ENCODE measurements at places on chromosomes 2 and 18.
A peak's percentile ranks its signal among the peaks of the same experiment; 100 is the strongest.

- DNase-seq = no peak
These were observed 11.2 kb downstream of the CASP10 start for GRCh38 chr2:201194097-201194496.

- no peak for DNase-seq
These were observed 196.8 kb downstream of the LRRTM4 start for GRCh38 chr2:77325395-77325794.

DNA sequence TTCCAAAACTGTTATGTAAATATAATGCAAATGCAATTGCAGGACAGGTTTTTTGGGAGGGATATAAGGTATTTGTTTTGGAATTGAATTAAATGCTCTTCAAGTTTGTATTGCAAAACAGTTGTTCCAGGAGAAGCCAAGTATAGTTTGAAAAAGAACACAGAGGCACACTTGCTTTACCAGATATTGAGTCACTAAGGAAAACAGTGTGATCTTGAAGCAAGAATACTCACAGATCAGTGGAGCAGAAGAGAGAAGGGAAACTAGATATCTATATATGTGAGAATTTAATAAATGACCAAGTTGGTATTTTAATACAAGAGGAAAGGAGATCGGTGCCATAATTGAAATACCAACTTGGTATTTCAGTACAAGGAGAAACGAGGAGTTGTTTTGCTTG, 178.9 kb downstream of the CAPN13 start:
- no peak for DNase-seq

- no peak for DNase-seq
These were observed 24.4 kb upstream of the CHMP1B start for GRCh38 chr18:11826836-11827235.

DNA sequence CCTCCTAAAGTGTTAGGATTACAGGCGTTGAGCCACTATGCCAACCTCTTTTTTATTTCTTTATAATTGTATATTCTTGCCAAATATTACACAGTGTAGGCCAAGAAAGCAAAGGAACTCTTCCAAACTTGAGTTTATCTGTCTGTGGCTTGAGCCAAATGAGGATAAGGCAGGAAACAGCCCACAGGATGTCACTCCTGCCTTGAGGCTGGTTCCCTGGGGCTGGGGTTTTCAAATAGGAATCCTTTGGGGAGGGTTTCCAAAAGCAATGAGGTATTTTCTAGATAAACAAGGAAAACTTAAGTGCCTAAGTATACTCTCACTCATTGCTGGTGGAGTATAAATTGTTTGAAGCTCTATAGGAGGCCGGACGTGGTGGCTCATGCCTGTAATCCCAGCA, 56.4 kb downstream of the ADCY3 start:
- no peak for DNase-seq

DNA sequence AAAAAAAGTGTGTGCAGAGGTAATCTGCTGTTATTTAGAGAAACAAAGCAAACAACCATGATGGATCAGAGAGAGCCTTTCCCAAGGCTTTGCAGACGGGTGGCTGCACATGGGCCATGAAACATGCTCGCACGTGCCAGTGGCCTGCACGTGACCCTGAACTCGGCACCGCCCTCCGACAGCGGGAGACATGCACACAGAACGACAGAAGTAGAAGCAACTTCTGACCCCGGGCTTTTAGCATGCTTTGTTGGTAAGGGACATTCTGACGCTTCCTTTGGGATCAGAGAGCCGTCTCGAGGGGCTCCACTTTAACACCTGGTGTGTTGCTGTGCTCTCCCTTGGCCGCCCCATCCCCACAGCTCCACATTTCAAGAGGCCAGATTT, 112.5 kb downstream of the KCNF1 start:
- no peak for DNase-seq

DNA sequence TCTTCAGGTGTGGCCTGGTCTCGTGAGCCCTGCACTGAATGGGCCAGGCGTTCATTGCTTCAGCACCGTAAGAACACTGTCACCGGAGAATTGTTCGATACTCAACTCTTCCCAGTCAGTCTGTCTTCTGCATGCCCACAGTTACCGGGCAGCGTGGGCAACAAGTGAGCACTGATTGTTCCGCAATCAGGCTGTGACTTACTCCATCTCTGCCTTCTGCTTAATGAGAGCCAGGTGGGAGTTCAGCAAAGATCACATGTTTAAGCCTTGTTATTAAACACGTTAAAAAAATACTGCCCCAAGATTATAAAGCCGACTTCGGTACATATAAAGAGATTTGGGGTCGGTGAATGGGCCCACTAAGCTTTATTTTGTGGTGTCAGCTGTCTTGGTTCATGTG, 3.7 kb downstream of the STEAP3 start:
- DNase-seq = no peak

- no peak for DNase-seq
These were observed 136.6 kb upstream of the ALKAL2 start for GRCh38 chr2:424306-425171.

DNA sequence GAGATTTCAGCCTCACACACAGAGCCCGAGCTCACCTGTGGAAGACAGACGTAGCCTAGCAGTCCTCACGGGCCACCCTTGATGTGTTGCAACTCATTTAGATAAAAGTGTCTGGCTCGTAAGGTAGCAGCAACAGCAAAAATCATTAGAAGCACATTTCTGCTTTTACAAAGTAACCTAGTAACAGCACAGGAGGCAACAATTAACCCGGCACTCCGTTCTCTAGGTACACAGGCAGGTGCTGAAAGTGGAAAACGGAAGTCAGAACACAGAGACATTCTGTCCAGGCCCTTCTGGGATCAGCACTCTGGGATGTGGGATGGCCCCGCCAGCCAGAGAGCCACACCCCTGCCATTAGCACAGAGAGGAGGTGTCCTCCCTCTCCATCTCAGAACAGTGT, 99.3 kb downstream of the KLHL29 start:
- DNase-seq = no peak

- no peak for DNase-seq
These were observed 46.1 kb upstream of the CELF4 start for GRCh38 chr18:37611614-37612279.

DNA sequence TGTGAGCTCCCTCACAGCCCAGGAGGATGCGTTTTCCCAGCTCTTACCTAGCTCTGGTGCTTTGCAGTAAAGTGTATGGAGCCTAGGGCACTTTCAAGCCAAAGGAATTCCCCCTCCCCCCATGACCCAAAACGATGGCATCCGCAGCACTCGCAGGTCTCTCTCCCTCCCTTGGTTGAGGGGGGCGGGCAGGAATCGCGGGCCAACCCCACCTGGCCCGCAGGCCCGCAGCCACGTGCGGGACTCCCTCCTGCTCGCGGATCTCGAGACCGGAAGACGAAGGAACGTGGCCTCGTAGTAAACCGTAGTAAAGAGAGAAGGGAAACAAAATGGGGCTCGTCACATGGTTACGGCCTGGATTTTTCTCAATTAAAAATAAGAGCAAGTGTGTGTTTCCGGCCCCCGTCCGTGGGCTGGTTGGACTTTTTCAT, 8.5 kb downstream of the IRS1 start:
- no peak for DNase-seq

- DNase-seq = no peak
These were observed 3.0 kb upstream of the ITSN2 start for GRCh38 chr2:24363301-24363700.

- DNase-seq = no peak
These were observed 92.0 kb downstream of the SMIM21 start for GRCh38 chr18:75335511-75335910.

- no peak for DNase-seq
These were observed 481 bp downstream of the DCDC2C start for GRCh38 chr2:3703757-3704355.

DNA sequence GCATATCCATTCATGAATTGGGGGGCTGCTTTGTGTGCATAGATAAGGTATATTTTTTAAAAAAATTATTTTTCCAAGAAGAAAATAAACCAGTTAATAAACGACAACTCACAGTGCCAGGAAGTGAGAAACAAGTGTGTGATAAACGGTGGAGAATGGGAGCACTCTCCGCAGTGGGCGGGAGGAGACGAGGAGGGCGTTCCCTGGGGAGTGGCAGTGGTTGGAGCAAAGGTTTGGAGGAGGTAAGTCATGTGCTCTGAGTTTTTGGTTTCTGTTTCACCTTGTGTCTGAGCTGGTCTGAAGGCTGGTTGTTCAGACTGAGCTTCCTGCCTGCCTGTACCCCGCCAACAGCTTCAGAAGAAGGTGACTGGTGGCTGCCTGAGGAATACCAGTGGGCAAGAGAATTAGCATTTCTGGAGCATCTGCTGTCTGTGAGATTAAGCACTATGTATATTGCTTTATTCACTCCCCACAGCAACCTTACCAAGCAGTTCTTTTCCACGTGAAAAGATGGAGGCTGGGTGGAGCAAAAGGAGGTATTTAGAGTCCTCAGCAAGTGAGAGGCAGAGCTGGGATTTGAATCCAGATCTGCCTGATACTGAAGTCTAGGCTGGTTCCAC, 27.0 kb upstream of the CASP8 start:
- peak; percentile 79 for DNase-seq

- no peak for DNase-seq
These were observed 8.2 kb upstream of the GPR17 start for GRCh38 chr2:127637725-127638252.

DNA sequence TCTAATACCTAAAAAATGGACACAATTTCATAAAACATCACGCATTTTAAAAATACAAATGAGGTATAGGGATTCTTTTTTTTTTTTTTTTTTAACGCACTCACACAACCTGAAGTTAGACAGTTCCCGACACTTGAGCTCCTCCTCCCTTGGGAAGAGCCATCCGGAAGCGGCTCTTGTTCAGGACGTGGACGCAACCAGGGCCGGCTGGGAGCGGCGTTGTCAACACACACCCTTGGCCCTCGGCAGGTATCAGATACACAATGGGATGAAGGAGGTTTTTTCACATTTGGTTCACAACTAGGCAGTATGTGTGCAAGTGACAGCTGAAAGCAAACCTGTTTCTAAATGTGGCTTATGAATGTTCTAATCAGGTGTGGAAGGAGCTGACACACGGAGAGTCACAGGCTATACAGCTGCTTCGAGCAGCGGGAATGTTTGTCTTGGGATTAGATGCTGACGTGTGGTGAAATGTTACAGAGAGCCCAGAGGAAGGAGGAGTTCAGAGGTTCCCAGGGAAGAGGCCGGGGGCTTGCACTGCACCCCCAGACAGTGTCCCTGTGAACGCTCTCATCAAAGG, 111.1 kb downstream of the PXDN start:
- no peak for DNase-seq

DNA sequence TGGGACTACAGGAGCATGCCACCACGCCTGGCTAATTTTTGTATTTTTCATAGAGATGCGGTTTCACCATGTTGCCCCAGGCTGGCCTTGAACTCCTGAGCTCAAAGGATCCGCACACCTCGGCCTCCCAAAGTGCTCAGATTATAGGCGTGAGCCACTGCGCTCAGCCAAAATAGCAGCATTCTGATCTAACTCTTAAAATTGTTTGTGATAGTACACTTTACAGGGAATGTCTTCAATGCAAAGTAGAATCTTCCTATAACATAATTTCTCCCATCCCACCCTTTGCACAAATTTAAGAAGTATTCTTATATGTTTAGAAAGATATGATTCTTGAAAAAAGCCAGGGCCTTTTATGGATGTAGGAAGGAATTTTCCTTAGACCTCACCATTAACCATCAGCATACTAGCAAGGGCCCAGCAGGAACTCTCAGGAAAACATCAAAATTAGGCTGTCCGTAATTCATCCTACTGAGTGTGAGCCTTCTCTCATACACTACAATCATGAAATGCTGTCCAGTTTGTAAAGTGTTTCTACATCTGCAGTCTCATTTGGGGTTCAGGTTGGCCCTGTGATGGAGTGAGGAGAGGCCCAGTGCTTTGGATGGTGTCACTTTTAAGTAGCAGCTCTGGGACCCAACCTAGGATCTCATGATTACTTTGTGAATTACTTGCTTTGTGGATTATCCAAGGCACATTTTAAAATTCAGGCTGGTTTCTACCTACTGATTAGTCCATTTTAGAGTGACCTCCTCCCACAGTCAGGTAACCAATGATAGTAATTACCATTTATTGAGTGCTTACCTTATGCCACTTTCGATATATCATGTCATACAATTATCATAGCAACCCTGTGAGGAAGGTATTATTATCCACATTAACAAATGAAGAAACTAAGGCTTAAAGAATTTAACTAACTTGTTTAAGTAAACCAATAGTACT, 37.5 kb upstream of the DLX1 start:
- DNase-seq = no peak

DNA sequence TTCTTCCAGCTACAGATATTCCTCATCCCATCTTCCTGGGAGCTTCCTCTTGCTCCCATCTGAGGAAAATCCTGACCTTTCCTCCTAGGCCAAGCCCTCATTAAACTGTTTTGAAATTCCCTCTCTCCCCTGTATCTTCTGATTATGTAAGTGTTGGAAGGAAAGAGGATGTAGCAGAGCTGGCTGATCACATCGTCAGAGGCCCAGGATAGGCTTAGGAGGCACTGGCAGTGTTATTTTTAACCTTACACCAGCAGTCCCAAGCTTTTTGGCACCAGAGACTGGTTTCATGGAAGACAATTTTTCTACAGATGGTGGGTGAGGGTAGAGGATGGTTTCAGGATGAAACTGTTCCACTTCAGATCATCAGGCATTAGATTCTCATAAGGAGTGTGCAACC, 630.4 kb downstream of the EPHA4 start:
- no peak for DNase-seq

- no peak for DNase-seq
These were observed 123.0 kb downstream of the MAP4K4 start for GRCh38 chr2:101820519-101820918.

DNA sequence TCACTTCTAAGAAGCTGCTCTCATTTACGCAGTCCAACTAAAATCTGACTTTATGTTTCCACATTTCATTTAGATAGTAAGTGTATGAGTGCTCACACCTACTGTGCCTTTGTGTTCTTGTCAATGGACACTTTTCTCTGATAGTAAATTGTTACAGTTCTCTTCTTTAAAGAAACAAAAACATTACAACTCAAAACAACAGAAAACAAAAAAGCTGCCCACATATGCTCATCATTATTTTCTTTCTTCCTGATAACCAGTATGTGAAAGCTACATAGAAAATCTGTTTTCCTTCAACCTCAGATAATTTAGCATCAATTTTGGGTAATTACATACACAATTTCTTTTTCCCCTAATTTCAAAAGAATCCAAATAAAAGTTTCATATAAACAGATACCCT, 1247.8 kb upstream of the NXPH2 start:
- no peak for DNase-seq
